ENCODE measurements at places on chromosomes 7 and 10.

DNA sequence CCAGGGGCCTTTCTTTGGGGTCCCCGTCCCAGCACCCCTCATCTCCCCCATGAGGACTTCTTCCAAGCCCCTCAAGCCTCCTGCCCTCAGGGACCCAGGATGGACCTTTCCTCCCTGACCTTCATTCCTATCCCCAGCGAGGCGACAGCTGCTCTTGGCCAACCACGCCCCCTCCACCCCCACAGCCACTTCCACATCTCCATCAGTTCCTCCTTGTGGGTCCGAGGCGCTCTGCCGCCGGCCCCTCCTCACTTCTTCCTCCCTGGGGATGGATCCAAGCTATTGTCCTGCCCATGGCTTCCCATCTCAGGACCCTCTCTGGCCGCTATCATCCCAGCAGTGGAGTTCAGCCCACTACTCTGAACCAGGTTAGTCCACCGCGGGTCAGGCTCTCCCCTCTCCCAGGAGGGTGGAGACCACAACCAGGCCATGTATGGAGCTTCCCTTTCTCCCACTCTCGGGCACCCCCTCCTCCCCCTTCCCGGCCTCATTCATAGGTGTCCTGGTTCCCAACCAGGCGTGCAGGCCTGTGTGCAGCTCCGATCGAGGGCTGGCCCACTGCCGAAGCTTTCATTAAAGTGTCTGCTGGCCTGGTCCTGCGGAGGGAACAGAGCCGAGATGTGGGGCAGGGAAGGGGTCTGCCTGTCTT lies 1.7 kb upstream of the SH2B2 start:
- DNase-seq: peak; percentile 73

DNA sequence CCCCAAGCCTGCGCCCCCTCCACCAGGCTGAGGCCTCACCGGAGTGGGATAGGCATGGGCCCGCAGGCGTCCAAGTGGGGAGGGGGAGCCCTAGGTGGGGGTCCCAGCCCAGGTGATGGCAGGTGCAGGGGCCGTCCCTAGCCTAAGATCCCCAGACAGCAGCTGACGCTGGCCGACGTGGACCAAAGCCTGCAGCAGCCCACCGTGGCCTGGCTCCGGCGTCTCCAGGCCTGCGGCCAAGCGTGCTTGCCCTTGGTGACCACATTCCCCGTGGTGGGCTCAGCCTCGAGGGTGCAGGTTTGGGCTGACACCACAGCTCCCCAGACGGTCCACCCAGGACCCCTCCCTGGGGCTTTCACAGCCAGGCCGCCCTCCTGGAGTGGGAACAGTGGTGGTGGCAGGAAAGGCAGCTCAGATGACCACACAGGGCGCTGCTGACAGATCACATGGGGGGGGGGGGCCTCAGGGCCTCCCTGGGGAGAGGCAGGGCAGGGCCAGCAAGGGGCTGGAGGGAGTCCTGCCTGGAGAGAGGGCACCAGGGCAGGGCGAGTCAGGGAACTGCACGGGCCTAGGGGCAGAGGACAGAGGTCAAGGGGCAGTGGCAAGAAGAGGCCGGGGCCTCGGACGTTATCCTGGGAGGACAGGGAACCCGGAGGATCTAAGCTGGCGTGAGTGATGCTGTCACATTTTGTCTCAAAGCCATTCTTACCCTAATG lies 767 bp upstream of the ADAM8 start:
- DNase-seq: no peak

DNA sequence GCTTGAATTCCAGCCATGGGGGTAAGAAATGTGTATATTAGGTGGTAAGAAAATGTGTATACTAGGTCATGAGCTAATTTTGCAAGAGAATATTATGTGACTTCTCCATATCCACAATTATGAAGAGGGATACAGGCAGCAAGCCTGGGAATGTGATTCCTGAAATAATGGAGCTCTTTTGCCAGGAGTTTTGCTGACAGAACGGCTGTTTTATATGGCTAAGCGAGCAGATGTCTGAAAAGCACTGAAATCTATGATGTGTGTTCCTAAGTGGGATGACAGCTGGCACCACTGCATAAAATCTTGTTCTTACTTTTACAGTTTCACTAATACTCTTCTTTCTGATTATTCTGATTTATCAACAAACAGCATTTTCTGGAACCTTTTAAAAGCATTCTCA lies 386.0 kb upstream of the HPS1 start:
- DNase-seq: no peak

DNA sequence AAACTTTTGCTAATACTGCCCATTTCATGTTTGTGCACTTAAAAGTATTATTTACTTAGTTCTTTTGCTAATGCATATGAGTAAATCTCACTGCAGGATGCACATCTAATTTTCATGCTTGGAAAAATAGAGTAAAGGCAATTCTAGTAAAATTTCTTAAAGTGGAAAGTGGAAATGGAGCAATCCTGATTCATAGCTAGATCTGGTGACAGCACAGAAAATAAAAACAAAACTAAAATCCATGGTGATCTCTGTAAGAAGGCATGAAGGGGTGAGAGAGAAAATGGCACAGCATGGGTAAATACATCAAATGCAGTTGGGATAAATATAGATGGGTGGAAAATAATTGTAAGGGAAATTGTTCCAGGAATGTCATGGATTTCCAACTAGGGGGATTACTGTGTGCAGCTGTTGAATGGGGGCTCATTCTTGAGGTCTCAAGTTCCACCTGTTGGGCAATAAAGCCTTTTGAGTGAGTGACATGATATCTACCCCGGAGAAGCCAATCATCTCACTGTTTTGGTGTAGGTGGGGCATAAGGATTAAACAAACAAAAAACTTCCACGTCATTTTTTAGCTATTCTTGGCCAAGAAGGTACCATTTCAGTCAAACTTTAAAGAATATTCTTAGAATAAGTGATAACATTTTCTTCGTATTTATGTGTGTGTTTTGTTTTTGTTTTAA lies 1.7 kb upstream of the MCU start:
- no peak for DNase-seq

DNA sequence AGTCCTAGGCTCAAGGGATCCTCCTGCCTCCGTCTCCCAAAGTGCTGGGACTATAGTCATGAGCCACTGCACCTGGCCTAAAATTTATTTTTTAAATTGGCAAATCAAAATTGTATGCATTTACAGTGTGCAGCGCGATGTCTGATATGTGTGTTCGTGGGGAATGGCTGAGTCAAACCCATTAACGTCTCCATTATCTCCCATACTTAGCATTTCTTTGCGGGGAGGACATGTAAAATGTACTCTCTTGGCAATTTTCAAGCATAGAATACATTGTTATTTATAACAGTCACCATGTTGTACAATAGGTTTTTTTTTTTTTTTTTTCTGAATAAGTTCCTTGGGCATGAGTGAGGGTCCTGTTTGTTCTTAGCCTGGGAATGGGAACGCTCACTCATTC lies 3.8 kb downstream of the TMEM184A start:
- DNase-seq: no peak

- DNase-seq: no peak
Observed at GRCh38 chr10:267705-268104, 132.4 kb downstream of the ZMYND11 start.

- no peak for DNase-seq
Observed at GRCh38 chr7:71414490-71414889, 282.5 kb downstream of the GALNT17 start.

DNA sequence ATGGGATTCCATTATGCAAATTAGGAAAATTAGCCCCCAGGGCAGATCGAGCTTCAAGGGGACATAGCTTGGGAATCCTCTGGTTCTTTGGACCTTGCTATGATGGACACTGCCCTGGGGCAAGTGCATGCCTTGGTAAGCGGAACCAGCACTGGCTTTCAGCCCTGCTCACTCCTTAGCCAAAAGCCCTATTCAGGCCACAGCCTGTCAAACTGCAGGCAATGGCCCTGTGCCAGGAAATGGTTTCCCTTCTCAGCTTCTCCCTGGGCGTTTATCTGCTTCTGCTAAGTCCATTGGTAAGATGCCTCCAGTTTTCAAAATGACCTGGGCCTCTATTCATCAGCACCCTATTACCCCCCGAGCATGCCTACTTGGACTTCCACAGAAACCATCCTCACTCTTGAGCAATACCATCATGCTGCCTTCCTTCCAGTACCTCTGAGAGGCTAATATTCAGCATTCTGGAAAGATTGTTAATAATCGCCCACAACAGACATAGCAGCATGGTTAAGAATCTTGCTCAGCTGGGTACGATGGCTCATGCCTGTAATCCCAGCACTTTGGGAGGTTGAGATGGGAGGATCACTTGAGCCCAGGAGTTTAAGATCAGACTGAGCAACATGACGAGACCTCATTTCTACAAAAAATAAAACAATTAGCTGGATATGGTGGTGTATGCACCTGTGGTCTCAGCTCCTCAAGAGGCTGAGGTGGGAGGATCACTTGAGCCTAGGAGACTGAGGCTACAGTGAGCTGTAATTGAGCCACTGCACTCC lies 918.6 kb upstream of the AUTS2 start:
- no peak for DNase-seq

DNA sequence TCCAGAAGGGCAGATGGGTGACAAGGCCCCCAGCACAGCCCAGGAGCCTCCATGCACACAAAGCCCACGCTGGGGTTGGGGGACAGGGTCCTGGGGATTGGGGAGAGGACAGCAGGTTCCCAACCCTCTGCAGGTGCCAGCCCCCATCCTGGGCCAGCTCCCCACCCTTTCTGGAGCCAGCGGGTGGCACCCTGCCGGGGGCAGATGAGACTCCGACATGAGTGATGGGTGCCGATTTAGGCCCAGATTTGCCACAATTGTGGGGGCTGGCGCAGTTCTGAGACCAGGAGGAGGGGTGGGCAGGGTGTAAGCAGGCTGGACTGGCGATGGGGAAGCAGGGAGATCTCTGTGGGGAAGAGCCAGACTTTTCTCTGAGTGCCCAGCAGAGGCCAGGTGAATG lies 49.3 kb upstream of the SLF2 start:
- DNase-seq: no peak

- DNase-seq: no peak
Observed at GRCh38 chr10:34979938-34980337, 110.2 kb downstream of the CUL2 start.

GRCh38 chr7:131927770-131928423 lies 371.5 kb upstream of the PODXL start:
- no peak for DNase-seq

- DNase-seq: peak; percentile 56
Observed at GRCh38 chr10:33612551-33612950, 278.1 kb upstream of the NRP1 start.

DNA sequence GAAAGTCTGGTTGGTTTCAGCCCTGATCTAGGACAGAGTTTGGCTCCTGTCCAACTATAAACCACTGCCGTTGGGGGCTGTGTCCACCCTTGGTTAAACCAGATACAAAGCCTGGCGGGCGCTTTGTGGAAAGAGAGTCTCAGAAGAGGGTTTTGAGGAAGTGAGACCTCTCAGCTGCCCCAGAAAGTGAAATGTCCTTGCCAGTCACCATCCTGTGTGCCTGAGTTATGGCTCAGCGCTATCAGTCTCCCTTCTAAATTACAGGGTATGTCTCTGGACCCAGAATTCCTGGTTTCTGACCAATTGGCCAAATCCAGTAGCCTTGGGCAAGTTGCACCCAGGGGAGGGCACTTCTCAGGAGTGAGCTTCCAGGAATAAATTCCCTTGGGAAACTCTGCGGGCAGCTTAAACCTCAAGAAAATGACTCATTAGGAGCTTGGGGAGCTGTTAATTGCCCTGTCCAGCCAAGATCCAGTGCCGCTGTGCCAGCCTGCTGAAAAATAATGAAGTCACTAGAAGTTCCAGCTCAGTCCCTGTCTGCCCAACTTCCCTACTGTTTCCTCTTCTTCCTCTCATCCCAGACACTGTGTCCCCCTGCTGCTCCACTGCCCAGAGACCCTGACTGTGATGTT lies 66.7 kb upstream of the PDZD8 start:
- peak; percentile 37 for DNase-seq

- DNase-seq: no peak
Observed at GRCh38 chr10:56880606-56881005, 519.5 kb upstream of the ZWINT start.

DNA sequence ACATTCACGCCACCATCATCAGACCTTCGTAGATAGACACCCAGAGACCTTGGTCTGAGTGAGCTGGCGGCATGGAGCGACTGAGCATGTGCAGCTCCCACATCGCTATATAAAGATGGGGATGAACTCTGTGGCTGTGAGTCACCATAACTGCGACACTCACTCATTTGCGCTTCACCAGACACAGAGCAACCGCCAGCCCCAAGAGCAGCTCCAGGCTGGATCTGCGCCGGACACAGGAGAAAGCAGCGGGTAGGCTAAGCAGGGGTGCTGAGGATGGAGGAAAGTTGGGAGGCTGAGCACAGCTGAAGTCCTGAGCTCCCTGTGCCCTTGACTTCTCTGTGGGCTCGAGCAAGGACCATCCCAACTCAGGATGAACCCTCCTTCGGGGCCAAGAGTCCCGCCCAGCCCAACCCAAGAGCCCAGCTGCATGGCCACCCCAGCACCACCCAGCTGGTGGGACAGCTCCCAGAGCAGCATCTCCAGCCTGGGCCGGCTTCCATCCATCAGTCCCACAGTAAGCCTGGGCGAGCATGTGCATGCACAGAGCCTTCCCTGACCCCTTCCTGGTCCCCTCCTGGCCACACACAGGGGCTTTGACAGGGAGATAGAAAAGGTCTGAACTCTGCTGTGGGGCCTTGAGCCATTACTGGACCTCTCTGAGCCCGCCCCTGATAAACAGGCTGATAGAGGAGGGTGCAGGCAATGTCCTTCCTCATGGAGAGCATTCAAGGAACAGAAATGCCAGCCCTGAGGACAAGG lies at the start of gene OPN4:
Gene OPN4, plus strand, starts transcription at position 137 of the 762 bp plus-strand sequence. Its CDS starts 237 bp downstream, at position 374.
- DNase-seq: no peak

GRCh38 chr10:121310151-121310711 lies 288.0 kb downstream of the FGFR2 start:
- DNase-seq: no peak

GRCh38 chr7:13050703-13051102 lies 363.3 kb downstream of the ARL4A start:
- no peak for DNase-seq

DNA sequence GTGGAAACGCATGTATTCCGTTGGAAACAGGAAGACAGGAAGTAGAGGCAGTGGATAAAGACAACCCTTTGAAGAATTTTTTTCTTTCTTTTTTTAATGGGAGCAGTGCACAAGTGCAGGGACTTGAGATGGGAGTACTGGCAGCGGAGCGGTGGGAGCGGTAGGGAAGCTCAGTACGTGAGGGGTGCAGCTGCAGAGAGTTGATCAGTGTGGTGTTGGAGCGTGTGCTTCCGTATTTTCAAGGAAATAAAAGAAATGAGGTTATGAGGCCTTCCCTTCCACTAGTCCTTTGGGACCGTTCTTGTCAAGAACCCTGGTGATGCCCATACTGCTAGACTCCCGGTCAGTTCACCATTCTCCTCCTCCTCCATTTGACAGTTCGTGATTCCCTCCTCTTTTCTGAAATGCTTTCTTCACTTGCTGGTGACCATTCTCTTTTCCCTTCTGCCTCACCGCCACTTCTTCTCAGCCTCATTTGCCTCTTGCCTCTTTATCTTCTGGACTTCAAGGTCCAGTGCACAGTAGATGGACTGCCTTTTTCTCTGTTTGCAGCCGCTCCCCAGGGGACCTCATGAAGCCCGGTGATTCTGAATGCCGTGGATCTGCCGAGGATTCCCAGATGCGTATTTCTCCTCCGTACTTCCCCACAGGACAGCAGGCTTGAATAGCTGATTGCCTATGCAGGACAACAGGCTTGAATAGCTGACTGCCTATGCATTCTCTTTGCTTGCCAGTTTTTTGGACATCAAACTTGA lies 39.1 kb upstream of the TMEM236 start:
- DNase-seq: no peak

GRCh38 chr10:22222236-22223190 lies 4.7 kb upstream of the EBLN1 start:
- DNase-seq: no peak

Measured in inflammatory macrophage (primary cell).